ENCODE measurements at places on chromosomes 2 and 18.

GRCh38 chr2:64730551-64731262 lies 77.0 kb upstream of the SERTAD2 start:
- peak; percentile 77 for DNase-seq

DNA sequence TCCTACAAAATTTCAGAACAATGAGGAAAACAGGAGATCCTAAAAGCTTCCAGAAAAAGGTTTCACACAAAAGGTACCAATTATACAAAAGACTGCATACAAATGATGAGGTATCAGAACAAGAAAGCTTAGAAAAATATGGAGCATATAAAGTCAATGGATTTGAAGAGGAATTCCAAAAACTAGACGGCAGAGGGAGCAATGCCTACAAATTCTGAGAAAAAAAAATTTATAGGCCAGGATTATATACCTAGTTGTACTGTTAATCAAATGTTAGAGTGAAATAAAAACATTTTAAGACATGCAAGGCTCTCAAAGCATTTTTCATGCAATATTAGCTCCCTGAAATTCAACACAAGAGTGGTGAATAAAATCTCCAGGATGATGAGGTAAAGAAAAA lies 106.2 kb downstream of the ZRANB3 start:
- DNase-seq, result no peak

GRCh38 chr2:74037379-74037860 lies 52.7 kb downstream of the TET3 start:
- DNase-seq, result peak; percentile 16

- DNase-seq, result peak; percentile 56
Observed at GRCh38 chr2:38185012-38185491, 109.1 kb upstream of the CYP1B1 start.

GRCh38 chr2:120934574-120935338 lies 199.1 kb downstream of the GLI2 start:
- peak; percentile 96 for DNase-seq

DNA sequence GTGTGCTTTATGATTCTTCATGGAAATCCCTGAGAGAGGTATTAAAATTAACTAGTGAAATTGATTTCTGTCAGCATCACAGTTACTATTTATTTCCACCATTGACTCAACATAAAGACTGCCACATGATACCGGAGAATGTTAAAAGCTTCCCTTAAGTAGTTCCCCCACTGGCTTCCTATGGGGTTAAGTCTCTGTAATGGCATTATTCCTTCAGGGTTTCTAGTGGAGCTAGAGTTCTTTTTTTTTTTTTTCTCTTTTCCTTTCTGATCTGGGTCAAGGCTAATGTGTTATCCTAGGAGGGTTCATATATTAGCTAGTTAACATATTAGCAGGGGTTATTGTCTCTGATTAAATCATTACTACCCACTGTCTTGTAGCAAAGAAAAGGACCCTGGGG lies 1919.1 kb upstream of the PIK3C3 start:
- no peak for DNase-seq

DNA sequence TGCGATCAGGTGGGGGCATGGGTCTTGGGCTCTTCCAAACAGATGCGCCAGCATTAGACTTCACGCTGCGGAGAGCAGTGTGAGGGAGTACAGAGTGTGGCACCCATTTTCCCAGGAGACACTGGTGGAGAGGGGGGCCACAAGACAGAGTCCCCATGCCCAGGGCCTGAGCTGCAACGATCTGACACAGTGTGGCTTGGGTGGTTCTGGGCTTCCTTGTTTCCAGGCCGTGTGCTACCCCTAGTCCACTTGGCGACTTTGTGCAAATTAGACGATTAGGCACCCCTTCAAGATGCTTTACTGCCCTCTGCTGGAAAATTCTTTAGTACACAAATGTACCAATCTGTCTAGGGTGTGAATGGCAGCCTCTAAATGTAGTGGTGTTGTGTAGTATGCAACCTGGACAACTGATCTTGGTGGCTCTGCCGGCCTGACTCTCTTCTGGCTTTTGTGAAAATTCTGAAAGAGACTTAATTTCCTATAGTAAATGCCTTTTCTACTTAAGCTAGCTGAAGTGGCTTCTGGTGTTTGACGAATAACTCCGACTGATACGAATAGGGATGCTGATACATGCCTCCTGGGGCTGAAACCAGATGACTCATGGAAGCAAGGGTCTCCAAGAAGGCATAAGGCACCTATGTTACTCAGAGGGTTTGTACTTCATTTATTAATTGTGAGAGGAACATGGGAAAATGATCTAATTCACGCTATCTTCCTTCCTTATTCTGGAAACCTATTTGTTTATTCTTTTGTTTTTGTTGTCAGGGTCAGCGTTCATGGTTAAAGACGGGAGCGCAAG lies 92.3 kb upstream of the SMAD2 start:
- peak; percentile 76 for DNase-seq

DNA sequence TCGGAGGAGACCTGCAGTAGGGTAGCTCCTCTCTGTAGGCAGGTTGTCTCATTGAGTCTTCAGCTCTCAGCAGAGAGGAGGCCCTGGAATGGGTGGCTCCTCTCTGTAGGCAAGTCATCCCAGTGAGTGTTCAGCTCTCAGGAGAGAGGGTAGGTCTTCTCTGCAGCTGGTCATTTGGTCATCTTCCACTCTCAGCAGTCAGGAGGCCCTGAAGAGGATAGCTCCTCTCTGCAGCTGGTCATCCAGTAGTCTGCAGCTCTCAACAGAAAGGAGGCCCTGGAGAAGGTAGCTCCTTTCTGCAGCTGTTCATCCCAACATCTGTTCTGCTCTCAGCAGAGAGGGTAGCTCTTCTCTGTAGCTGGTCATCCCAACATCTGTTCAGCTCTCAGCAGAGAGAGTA lies 26.0 kb upstream of the RUFY4 start:
- DNase-seq, result no peak

- DNase-seq, result no peak
Observed at GRCh38 chr18:50051288-50051687, 143.7 kb downstream of the MYO5B start.

DNA sequence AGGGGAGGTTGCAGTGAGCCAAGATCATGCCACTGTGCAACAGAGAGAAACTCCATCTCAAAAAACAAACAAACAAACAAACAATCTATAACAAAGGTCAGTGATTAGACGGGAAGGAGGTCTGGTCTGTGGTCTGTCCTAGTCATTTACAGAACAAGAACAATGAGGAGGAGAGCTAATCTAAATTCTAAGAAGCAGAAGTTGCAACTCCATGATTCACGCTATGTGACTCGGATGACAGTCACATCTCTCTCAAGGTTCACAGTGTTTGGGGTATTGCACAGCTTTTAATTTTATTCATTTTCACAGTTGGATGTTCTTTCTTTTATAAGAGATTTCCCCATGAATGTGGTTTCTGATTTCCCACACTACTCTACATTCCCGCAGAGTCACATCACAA lies 218.7 kb upstream of the PIEZO2 start:
- DNase-seq, result no peak

DNA sequence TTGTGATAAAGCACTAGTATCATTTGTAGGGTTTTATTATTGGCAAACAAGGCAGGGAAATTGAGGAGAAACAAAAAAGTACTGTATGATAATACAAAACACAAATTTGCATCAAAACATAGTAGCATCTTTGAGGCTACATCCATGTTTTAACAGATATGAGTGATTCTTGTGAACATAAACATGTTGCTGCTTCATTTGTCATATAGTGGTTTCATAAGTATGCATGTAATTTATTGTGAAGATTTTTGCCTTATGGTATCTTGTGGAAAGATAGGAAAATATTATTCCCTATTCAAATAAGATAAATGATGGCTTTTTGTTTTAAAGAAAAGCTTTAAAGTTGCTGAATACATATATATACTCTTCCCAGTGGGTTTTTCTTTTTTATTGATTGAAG lies 60.3 kb downstream of the VRK2 start:
- DNase-seq, result no peak

- DNase-seq, result no peak
Observed at GRCh38 chr2:64852771-64853241, 136.4 kb upstream of the SLC1A4 start.

DNA sequence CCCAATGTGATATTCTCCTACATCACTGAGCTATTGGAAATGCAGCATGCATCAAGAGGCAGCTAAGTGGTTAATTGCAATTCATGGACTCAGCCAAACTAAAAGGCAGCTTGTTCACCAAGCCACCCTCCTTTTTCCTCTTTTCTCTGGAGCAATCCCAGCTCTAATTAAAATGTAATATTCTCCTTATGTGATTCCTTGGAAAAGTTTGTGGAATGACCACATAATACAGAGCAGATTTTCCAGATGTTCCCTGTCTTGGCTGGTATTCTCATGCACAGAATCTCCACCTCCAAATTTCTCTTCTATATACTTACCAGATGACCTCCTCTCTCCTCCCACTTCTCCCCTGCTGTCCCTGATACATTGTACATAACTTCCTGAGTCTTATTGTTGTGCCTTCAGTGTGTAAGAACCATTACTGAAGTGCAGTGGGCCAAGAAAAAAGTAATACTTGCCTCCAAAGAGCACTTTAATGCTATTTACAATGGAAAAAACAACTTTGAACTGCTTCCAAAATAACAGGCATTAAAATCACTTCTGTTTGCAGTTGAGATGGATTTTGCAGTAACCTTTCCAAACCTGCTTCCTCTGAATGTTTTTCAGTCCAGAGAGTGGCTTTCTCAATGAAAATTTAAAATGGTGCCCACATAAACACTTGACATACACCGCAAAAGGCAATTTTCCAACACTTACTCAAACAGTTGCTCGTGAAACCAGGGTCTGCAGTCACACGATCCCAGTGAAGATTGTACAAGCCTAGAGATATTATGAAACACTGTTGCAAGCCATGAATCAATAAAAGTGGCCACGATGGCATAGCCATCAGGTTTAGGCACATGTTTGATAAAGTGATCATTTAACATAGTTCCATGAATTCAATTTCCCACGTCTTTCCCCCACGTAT lies 258.0 kb downstream of the MTX2 start:
- DNase-seq, result peak; percentile 45

Data from AG08395 (cell line).